Stimulated activated CD8-positive, alpha-beta memory T cell treated with anti-CD3 and anti-CD28 coated beads, Interleukin-7, amount 100 ng/mL, for 1 hour (primary cell): ENCODE measurements at places on chromosomes 1 and 21.

DNA sequence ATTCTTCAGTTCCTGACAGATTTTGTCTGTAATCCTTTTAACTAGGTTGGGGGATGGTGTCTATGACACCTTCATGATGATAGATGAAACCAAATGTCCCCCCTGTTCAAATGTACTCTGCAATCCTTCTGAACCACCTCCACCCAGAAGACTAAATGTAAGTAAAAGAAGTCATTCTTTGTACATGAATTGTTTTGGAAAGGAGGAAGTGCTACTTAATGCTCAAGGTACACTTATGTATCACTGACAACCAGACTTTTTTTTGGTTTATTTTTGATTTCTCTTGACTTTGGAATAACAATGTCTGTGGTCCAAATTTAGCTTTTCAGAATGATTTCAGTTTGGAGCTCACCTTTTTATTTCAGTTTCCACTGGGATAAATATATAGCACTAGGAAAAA is 2.3 kb downstream of the DYRK3 start:
- DNase-seq = no peak

GRCh38 chr1:213162862-213163261 is 111.8 kb downstream of the RPS6KC1 start:
- no peak for DNase-seq

DNA sequence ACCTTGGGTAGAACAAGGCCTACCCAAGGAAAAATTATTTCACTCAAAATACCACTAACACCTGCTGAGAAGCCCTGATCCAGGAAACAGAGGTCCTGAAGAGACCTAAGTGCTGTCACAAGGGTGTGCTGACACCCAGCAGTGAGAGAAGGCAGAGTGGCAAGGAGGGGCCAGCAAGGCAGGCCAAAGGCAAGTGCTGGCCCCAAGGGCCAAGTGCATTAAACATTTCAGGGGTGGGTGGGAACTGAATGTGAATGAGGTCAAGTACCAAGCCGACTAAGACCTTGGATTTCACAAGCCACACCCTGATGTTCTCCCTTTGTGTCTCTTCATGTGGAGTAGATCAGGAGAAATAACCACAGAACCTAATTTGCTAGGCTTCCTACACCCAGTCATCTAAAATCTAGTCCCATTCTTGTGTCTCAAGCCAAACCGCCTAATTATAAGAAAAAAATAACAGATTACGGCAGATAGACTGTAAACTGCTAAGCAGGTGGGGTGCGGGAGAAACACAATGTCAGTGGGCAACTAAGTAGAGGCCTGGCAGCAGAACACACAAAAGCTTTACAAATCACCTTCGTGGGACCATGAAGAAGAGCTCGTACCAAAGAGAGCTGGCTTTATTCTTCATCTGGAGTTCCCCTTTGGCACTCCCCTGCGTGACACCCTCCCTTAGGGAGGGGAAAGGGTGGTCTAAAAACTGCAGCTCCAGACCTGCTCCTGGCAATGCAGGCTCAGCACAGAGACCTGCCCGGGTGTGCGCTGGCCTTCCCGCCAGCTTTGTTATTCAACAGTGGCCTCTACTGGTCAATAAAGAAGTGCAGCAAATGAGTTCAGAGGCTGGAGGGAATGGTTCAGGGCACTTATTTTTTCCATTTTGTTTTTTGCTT is 8.7 kb downstream of the UBE2G2 start:
- peak; percentile 25 for DNase-seq

DNA sequence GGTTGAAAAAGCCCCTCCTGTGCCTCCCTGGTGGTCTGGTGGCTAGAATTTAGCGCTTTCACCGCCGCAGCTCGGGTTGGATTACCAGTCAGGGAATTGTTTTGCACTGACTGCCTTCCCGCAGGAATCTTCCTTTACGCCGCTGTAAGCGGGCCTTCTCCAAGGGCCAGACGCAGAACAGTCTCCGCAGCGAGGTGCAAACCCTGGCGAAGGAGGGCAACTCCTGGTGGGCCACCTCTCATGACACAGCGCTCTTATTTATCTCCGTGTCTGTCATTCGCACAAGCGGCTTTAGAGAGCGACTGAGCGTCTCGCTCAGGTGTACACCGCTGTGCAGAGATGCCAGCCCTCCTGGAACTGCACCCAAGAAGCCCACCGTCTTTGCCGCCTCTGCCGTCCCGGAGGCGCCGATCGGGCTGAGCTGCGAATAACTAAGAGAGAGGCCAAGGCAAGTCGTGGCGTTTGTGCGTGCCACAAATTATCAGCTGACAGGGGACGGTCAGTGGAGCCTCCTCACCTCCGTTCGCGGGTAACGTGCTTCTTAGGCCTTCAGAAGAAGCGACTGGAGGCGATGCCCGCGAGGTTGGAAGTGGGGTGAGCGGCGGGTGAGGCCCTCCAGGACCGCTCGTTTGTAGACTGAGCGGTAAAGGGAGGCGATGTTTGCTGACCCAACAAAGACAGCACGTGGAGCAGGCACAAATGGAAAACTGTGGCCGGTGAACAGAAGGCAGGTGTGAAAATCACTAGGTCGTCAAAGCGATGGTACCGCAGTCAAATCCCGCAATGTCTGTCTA is 93.5 kb downstream of the PRKAB2 start:
- DNase-seq = no peak

DNA sequence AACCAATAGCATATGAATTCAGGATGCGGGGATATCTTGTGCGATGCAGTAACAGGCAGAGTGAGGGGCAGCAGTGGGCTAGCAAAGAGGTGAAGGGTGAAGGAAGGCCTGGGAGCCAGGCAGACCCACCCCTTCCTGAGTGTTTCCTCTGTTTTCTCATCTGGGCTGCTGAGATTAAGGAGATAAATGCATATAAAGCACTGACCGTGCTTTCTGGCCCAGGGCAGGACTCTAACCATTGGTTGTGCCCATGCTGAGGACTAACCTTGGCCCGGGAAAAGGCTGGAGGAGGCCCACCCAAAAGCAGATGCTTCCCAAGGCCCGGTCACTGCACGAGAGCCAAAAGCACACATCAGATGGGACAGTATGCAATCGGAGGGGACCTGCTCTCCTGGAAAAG is 87.6 kb downstream of the PSMG1 start:
- DNase-seq = no peak

- DNase-seq = no peak
Measured at GRCh38 chr1:56719171-56719570, 74.1 kb downstream of the PRKAA2 start.

DNA sequence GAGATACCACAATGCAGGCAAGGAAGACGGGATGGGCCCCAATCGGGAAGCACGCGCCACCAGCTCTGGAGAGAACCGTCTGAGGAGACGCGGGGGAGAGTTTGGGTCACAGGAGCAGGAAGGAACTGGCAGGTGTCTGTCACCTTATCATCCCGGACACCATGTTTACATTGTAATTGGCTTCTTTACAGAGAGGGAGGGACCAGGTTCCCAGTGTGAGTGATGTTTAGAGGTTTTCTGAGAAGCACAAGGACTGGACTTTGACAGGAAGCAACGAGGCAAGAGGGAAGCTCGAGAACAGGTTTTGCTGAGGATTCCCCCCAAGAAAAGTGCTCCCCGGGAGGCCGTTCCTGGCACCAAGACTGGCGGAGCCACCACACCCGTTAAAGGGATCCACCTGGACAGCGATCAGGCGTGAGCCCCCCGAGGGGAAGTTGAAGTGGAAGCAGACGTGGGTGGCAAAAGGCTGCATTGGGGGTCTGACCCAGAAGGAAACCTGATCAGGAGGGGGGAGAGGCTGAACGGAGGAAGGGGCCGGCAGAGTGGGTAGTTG is 957 bp downstream of the EPS15 start:
- DNase-seq = no peak

DNA sequence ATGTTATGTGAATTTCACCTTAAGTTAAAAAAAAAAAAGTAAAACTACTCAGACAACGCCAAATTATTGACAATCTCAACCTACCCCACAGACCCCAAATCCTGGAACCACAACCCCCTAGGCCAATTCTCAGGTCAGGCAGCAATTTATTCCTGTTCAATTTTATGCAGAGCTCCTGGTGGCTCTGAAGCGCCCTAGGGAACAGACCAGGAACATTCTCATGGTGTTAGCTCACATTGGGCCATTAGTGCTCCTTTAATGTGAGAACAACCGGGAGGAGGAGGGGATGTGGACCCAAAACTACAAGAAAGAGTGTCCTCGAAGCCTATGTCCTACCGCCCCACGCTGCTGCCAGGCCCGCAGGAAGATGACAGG is 403 bp upstream of the PSEN2 start:
- DNase-seq = no peak

- DNase-seq = no peak
Measured at GRCh38 chr1:221740993-221741702, 741 bp downstream of the DUSP10 start.

GRCh38 chr1:17880449-17880848 is 125.3 kb downstream of the ACTL8 start:
- no peak for DNase-seq

GRCh38 chr1:22174446-22175220 is 31.7 kb upstream of the WNT4 start:
- no peak for DNase-seq

DNA sequence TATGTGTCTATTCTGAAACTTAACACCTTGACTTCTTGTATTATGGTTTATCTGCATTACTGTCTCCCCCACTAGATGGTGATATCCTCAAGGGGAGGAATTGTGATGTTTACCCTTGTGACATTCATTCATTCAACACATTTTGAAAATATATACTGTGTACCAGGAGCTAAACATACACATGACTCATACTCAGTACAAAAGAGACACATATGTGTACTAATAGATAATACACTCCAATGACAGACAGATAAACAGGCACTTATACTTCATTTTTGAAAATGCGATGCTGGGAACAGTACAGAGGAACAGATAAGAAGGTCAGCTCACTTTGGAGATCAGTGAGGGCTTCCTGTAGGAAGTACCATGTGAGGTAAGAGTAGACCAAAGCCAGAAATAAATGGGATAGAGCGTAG is 8.9 kb upstream of the RAB3GAP2 start:
- DNase-seq = no peak

DNA sequence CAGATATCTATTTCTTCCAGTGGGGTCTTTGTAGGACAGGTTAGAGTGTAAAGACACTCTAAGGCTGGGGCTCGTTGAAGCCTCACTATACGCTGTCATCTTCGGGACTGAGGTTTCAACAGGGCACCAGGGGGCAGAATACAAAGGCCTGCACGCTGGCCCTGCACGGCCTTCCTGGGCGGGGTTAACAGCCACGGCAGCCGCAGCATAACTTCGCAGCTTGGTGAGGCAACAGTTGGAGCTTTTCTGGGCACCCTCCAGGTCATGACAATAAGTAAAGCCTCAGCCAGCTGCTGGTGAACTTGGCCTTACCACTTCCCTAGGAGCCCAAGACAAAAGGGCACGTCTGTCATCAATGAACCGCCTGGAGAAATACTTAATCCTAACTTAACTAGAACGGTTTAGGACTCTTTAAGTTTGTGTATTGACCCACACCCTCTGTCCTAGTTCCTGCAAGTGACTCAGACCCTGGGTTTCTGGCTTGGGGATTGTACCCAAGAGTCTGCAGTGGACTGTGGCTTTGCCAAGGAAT is 2.3 kb upstream of the RUNX1 start:
- peak; percentile 61 for DNase-seq

- DNase-seq = no peak
Measured at GRCh38 chr1:27589841-27590426, 14.0 kb downstream of the AHDC1 start.

GRCh38 chr1:68158837-68159236 is 73.5 kb downstream of the WLS start:
- no peak for DNase-seq

DNA sequence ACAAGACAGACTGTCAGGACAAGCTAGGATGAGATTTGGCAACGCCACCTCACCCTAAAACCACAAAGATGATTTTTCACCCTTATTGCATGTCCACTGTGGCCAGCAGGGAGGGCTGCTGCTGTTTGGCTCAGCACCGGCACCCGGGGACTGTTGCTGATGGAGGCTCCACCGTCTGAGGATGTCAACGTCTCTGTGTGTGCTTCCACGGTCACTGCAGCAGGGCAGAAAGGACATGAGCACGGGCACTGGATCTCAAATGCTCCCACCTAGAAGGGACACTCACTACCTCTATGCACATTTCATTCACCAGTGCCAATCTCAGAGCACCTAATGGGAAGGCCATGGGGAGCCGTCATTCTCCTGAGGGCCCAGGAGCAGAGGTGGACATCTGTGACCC is 599.6 kb downstream of the PTPRU start:
- no peak for DNase-seq

DNA sequence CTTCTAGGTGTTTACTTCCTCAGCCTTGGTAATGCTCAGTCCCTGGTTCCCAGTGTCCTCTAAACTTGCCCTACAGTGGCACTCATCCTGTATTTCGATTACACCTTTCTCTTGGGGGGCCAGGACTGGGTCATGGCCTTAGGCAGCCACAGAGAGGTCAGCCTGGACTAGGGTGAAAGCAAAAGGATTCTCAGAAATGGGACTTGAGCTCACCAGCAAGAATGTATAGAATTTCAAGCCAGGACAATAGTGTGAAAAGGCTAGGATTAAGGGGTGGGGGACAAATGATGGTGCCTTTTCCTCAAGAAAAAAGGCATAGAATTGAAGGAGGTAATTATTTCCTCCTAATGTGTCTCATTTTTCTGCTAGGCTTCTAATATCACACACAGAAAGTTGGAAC is 166.8 kb upstream of the RUNX1 start:
- no peak for DNase-seq

DNA sequence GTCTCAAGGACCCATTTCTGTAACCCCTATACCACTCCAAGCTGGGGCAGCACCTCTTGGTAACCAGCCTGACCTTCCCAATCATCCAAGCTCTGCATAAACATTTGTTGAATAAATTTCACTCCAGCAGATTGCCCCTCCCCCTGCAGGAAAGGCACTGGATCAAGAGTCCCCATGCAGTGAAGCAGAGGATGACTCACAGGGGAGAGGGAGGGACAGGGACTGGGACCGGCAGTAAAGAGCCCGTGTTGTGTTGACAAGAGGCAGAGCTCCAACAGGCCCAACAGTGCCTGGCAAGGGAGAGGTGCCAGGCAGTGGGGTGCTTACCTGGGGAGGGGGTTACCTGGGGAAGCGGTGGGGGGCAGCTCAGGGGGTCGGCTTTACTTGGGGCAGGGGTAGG is 32.3 kb downstream of the SLC9A1 start:
- no peak for DNase-seq

DNA sequence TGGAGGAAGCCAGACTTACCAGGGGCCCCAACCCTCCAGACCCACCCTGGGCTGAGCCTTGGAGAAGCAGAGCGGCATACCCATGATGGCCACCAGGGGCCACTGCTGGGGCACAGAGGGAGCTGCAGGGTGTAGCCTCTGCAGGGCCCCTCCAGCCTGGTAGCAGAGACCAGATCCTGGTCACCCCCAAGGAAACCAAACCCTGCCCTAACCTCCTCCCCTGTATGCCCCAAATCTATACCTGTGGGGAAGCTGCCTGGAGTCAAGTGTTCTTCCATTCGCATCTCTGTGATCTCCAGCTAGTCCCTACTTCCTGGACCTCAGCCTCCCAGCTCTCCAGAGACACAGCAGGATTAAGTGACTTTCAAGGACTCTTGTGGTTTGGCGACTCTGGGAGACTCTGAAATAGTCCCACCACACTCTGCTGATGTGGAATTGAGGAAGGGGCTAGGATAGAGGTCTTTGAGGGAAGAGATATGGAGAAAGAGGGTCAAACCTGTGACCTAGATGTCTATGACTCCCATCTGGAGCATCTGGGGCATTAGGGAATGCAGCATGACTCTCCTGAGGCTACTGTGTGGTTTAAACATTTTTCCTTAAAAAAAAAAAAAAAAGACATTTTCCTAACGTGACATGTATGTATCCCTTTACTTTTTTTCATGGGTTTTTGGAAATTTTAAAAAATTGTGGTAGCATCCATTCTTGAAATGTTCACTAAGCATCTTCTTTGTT is 119.2 kb upstream of the IPO9 start:
- DNase-seq = peak; percentile 34
